ENCODE measurements at places on chromosomes 12 and 14. TPM values are rescaled to one million over a fixed set of nuclear protein-coding genes. Genes with fewer than 3 reads are reported as not detected.

B4GALNT3 gene
- polyA plus RNA-seq, result 2.2 TPM

TMTC1 gene
- 1.9 TPM for polyA plus RNA-seq

PYGL gene
- 16.7 TPM for polyA plus RNA-seq

FOXA1 gene
- 45.5 TPM for polyA plus RNA-seq

GARIN6 gene
- polyA plus RNA-seq, result not detected

SERPINA12 gene
- not detected for polyA plus RNA-seq

CFAP251 gene
- 10.0 TPM for polyA plus RNA-seq

LRRC10 gene
- polyA plus RNA-seq, result not detected

PTGER2 gene
- 5.3 TPM for polyA plus RNA-seq
